Activated naive CD8-positive, alpha-beta T cell treated with anti-CD3 and anti-CD28 coated beads, Interleukin-2, amount 50 U/mL, for 24 hours (primary cell): ENCODE measurements at places on chromosomes 16 and 17.

GRCh38 chr16:49457196-49457595 is 83.6 kb downstream of the C16orf78 start:
- no peak overlapping the region for H3K27ac ChIP-seq
- no peaks in the 10 kb centered on the region for H3K36me3 ChIP-seq
- no peak overlapping the region for H3K4me3 ChIP-seq
- peaks cover 8% of the 10 kb centered on the region for H3K4me1 ChIP-seq
- no peak for DNase-seq

- no peak overlapping the region for H3K4me3 ChIP-seq
- DNase-seq, result no peak
- no peak overlapping the region for H3K27ac ChIP-seq
- peaks cover 9% of the 10 kb centered on the region for H3K4me1 ChIP-seq
Observed at GRCh38 chr17:50953831-50954601, 87.9 kb upstream of the TOB1 start.

- H3K4me1 ChIP-seq, result no peaks in the 10 kb centered on the region
- DNase-seq, result no peak
- H3K27me3 ChIP-seq, result no peaks in the 10 kb centered on the region
Observed at GRCh38 chr17:71417142-71417541, 703.7 kb upstream of the SOX9 start.

DNA sequence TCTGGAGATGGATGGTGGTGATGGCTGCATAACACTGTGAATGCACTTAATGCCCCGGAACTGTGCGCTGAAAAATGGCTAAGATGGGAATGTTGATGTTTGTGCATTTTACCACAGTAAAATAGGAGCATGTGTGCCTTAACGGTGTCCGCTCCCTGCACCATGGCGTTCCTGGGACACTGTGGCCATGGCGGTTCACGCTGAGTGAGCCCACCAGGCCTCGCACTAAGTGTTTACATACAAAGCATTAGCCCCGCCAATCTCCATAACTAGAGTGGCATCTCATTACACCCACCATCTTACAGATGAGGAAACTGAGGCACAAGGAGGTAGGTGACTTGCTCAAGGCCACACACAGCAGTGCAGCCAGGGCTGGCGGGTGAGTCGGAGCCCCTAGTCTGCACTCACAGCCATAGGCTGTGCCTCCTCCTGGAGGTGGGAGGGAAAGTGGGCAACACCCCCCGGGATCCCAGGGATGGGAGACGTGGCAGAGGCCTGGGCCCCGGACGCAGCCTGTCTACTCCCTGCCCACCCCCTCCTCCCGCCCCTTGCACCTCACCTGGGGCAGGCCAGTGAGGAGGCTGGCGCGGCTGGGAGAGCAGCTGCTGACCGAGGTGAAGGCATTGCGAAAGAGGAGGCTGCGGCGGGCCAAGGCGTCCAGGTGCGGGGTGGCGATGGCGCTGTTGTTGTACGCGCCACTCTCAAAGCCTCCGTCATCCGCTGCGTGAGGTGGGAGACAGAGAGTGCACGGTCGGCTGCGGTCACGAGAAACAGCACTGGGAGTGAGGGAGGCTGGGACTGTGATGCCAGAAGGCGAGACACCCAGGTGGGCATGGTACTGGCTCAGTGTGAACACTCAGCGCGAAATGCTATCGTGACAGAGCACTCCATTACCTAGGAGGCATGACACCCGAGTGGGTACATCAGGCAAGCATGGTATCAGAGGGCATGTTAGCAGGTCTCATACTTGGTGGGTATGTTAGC is 3.4 kb downstream of the SGSH start:
- H3K27ac ChIP-seq, result no peak overlapping the region
- H3K36me3 ChIP-seq, result peaks cover 11% of the 10 kb centered on the region
- H3K27me3 ChIP-seq, result no peaks in the 10 kb centered on the region
- H3K4me3 ChIP-seq, result no peak overlapping the region

DNA sequence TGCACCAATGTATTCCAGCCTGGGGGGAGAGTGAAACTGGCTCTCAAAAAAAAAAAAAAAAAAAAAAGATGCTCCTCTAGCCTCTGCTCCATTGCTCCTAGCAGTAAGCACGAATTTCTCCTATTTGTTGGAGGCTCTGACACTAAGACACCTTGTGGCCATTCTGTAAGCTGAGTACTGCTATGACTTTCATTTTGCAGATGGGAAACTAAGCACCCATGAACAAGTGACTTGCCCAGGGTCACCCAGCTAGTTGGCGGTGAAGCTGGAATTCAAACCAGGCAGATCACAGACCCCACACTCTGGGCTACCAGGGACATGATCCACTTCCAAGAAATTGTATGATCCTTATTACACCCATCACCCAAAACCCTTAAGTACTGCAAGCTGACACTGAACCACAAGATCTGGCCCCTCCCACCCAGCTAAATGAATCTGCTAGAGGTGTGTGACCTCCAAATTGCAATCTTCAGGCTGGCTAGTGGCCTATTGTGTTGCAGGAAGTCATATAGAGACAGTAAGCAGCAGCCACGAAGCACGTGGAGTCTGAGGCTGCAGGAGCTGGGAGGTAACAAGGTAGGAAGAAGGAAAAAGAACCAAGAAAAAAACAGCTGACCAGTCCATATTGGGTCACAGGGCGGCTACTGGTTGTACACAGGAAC is 209.4 kb downstream of the XYLT1 start:
- H3K4me3 ChIP-seq, result no peak overlapping the region
- DNase-seq, result no peak
- H3K27ac ChIP-seq, result no peak overlapping the region
- H3K27me3 ChIP-seq, result no peaks in the 10 kb centered on the region
- H3K36me3 ChIP-seq, result peaks cover 2% of the 10 kb centered on the region

GRCh38 chr17:19570544-19571062 is 36.9 kb downstream of the SLC47A1 start:
- H3K4me1 ChIP-seq, result peaks cover 2% of the 10 kb centered on the region
- no peak overlapping the region for H3K4me3 ChIP-seq
- peaks cover 6% of the 10 kb centered on the region for H3K27me3 ChIP-seq
- no peak overlapping the region for H3K27ac ChIP-seq
- H3K36me3 ChIP-seq, result no peaks in the 10 kb centered on the region

- H3K27me3 ChIP-seq, result peaks cover 10% of the 10 kb centered on the region
- H3K36me3 ChIP-seq, result no peaks in the 10 kb centered on the region
- H3K4me1 ChIP-seq, result no peaks in the 10 kb centered on the region
- no peak for DNase-seq
Observed at GRCh38 chr16:87115646-87116045, 201.5 kb downstream of the C16orf95 start.

DNA sequence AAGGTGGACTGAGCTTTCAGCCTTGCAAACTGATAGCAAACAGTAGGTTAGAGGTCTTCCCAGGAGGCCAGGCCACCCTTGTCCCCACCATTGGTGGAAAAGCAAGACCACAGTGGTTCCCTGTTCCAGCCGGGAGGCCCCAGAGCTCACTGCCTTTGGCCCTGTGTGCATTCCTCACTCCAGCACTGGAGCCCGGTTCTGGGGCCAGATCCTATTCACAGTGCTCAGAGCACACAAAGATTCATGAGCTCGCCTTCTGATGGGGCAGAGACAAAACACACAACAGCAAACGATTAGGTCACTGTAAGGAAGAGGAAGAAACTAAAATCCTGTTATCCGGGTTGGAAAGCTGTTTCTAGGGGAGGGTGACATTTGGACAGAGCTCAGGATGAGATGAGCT is 5.6 kb upstream of the PGS1 start:
- DNase-seq, result no peak
- H3K4me1 ChIP-seq, result peaks cover 17% of the 10 kb centered on the region
- H3K4me3 ChIP-seq, result no peak overlapping the region
- no peaks in the 10 kb centered on the region for H3K36me3 ChIP-seq
- no peaks in the 10 kb centered on the region for H3K27me3 ChIP-seq

DNA sequence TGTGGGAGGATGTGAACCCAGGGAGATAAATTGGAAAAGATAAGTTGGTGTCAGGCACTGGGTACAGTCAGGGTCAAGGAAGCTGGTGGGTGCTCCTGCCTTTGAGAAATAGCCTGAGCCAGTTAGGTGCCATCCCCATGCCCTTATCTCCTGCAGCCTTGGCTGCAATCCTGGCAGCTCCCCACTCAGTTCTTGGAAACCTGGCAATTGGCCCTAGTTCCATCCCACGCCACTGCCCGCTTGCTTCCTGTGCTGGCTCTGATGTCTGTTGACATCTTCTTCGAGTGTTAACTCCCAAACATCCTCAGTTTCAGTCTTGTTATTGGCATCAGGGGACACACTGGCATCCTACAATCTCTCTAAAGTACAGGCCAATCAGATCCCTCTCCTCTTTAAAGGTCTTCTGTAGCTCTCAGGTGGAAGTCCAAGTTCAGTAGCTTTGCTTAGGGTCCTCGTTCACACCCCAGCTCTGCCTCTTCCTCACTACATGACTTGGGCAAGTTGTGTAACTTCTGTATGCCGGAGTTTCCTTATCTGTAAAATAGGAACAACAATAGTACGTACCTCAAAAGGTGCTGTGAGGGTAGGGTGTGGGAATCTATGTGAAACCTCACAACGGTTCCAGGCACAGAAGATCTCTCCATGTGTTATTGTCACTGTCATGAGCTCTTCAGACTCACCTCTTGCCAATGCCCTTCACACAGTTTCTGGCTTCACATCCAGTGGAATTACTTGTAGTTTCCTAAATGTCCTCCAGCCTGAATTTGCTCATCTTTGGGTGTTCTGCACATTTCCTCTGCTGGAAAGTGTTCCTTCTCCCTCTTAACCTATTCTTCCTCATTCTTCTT is 13.5 kb upstream of the PRKAR1A start:
- H3K27me3 ChIP-seq, result no peaks in the 10 kb centered on the region
- DNase-seq, result no peak
- H3K27ac ChIP-seq, result peak overlapping the region; percentile 31
- peaks cover 24% of the 10 kb centered on the region for H3K4me1 ChIP-seq
- H3K4me3 ChIP-seq, result no peak overlapping the region

- H3K36me3 ChIP-seq, result no peaks in the 10 kb centered on the region
- no peak overlapping the region for H3K4me3 ChIP-seq
- H3K4me1 ChIP-seq, result no peaks in the 10 kb centered on the region
- H3K27ac ChIP-seq, result no peak overlapping the region
Observed at GRCh38 chr17:79617740-79618382, 7.0 kb upstream of the RBFOX3 start.

GRCh38 chr16:84663433-84664101 is 15.3 kb downstream of the KLHL36 start:
- H3K36me3 ChIP-seq, result peaks cover 24% of the 10 kb centered on the region
- H3K4me3 ChIP-seq, result no peak overlapping the region
- H3K4me1 ChIP-seq, result peaks cover 10% of the 10 kb centered on the region
- H3K27me3 ChIP-seq, result no peaks in the 10 kb centered on the region
- H3K27ac ChIP-seq, result no peak overlapping the region
- no peak for DNase-seq

DNA sequence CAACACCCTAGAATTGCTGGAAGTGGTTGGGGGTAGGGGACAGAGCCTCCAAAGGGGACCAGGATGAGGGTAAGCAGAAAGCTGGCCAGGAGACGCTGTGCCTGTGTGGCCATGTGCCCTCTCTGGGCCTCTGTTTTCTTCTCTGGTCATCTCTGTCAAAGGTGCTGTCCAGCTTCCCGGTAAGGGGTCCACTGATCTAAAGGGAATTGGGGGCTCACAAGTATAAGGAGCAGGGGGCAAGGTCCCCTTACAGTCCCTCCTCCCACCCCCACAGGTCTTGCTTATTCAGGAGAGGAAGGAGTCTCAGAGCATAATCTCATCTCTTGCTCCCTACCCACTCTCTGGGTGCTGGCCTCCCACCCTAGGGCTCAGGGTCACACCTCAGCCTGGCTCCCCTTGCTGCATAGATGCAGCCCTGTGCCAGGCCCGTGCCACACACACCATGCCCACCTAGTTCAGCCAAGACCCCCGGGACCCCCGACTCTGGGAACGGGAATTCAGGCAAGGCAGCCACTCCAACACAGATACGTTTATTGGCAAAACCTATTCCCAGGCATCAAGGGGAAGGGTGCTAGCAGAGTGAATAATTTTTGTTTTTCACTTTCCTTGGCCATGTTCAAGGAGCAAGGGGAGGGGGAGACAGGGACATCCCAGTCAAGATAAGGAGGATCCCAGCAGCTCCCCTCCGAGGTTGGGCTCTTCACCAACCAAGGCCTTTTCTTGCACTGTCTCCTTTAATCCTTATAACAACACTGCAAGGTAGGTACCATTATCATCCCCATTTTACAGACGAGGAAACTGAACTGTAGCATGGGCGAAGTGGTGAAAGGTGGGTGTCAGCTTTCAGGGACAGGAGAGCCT is 19.8 kb downstream of the SLC4A1 start:
- no peaks in the 10 kb centered on the region for H3K27me3 ChIP-seq
- H3K27ac ChIP-seq, result no peak overlapping the region
- DNase-seq, result no peak
- no peaks in the 10 kb centered on the region for H3K36me3 ChIP-seq
- H3K4me1 ChIP-seq, result peaks cover 42% of the 10 kb centered on the region

DNA sequence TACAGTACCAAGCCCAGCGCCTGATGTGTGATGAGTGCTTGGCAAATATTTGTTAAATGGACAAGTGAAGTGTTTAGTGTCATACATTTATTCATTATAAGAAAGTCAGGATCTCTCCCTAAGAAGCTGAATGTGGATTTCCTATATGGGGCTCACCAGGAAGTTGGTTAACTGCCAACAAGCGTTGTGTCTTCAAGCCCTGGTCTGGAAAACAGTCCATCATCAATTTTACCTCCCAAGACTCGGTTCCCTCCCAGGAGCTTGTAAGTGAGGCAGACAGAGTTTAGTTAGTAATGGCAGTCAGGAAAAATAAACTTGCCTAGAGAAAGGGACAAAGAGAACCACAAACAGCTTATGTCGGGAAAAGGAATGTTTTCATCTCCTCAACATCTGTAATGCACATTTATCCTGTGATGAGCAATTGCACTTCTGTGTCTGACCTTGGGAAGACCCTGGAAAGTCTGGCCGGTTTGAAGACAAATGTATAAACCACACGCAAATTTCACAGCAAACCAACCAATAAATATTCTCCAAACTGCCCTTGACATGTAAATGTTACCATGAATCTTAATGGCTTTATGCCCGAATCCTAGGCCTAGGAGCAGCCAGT is 28.3 kb downstream of the C16orf95 start:
- no peak for DNase-seq
- no peak overlapping the region for H3K4me3 ChIP-seq
- no peaks in the 10 kb centered on the region for H3K4me1 ChIP-seq
- H3K27me3 ChIP-seq, result no peaks in the 10 kb centered on the region
- H3K36me3 ChIP-seq, result peaks cover 10% of the 10 kb centered on the region
- H3K27ac ChIP-seq, result no peak overlapping the region

GRCh38 chr16:71552698-71553503 is 24.0 kb downstream of the TAT start:
- H3K4me1 ChIP-seq, result no peaks in the 10 kb centered on the region
- no peak overlapping the region for H3K4me3 ChIP-seq
- no peak for DNase-seq
- H3K36me3 ChIP-seq, result no peaks in the 10 kb centered on the region

DNA sequence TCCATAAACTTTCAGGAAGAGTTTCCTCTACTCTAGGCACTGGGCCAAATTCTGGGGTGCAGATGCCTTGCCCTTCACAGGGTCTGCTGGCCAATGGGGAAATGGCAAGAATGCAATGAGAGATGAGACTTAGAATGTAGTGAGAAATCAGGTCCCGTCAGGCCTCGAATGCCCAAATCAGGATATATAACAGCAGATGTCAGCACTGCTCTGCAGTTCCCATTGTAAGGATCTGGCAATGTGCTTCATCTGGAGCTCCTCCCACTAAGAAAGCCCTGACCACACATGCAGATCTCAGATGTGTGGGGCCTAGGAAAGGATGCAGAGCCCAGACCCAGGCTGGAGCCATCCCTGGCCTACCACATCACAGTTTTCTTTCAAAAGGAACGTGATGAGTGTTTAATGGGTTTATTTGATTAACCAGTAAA is 13.9 kb upstream of the LPCAT2 start:
- H3K4me3 ChIP-seq, result no peak overlapping the region
- peaks cover 6% of the 10 kb centered on the region for H3K27me3 ChIP-seq
- no peak for DNase-seq
- no peaks in the 10 kb centered on the region for H3K36me3 ChIP-seq
- no peak overlapping the region for H3K27ac ChIP-seq
